ENCODE measurements at places on chromosomes 1 and 21.

- no peak for DNase-seq
Observed at GRCh38 chr1:222594789-222595188, 5.1 kb upstream of the TAF1A start.

GRCh38 chr1:43253876-43254275 lies 15.9 kb upstream of the TMEM125 start:
- DNase-seq: no peak

GRCh38 chr1:235782601-235783000 lies 84.1 kb downstream of the LYST start:
- DNase-seq: no peak

GRCh38 chr1:4119516-4120220 lies 219.6 kb upstream of the C1orf174 start:
- DNase-seq: no peak

- DNase-seq: no peak
Observed at GRCh38 chr1:6125366-6125765, 54.8 kb downstream of the CHD5 start.

GRCh38 chr1:200366577-200367253 lies 43.1 kb downstream of the ZNF281 start:
- no peak for DNase-seq
